Heart right ventricle (tissue), 16 donors: ENCODE measurements at places on chromosomes 3 and 15. TPM values are rescaled to one million over a fixed set of nuclear protein-coding genes. Genes with fewer than 3 reads are reported as not detected.
A peak's percentile ranks its signal among the peaks of the same experiment; 100 is the strongest.

PTX3 gene
- 0.26 TPM for total RNA-seq

ARPIN gene
- total RNA-seq = 11.1 TPM

DNA sequence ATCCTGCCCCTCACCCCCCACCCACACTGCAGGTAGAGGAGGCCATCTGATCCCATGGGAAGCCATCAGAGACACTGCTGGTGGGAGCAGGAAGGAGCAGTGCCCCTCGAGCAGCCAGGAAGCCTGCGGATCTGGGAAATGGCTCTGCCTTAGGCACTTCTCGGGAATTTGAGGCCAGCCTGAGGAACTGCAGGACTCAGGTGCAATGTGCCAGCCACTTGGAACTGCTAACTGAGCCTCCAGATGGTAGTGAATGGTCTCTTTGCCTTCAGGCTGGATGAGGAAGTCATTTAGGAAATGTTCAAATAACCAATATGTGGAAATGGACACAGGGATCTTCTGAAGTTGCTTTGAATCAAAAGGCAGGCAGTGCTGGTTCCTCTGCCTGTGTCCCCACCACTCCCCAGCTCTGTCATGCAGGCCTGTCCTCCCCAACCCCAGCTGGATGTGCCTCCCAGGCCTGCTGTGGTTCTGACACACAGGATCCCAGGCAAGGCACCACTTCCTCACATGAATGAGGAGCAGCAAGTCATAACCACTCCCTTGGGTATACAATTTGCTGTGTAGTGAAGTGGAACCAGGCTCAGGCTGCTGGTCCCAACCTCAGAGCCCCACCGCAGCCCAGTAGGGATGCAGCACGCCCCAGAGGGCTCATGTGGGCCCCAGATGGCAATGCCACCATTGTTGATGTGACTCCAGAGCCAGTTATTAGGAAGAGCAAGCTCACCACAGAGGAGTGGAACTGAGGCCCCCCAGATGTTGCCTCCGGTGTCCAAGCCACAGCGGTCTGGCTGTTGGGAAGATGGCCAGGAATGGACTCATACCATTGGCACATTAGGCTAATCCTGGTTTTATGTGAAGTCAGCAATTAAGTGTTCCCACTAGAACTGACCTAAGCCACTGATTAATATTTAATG lies 46.5 kb upstream of the LIMD1 start:
- DNase-seq = peak; percentile 39
- peak overlapping the region; percentile 17 for H3K27ac ChIP-seq
- H3K36me3 ChIP-seq = no peaks in the 10 kb centered on the region
- H3K4me3 ChIP-seq = no peak overlapping the region
- H3K4me1 ChIP-seq = peaks cover 89% of the 10 kb centered on the region

LRRIQ4 gene
- 0.24 TPM for total RNA-seq

- DNase-seq = no peak
- H3K4me1 ChIP-seq = no peaks in the 10 kb centered on the region
- H3K4me3 ChIP-seq = no peak overlapping the region
- H3K27ac ChIP-seq = no peak overlapping the region
These were observed 52.4 kb downstream of the MCCC1 start for GRCh38 chr3:183046883-183047282.

- DNase-seq = no peak
- H3K36me3 ChIP-seq = no peaks in the 10 kb centered on the region
- no peaks in the 10 kb centered on the region for H3K27me3 ChIP-seq
- no peaks in the 10 kb centered on the region for H3K4me1 ChIP-seq
- H3K27ac ChIP-seq = no peak overlapping the region
- no peak overlapping the region for H3K4me3 ChIP-seq
These were observed 66.6 kb downstream of the IL20RB start for GRCh38 chr3:137024348-137024747.

CPLX3 gene
- total RNA-seq = 0.64 TPM

- H3K27me3 ChIP-seq = no peaks in the 10 kb centered on the region
- no peak overlapping the region for H3K4me3 ChIP-seq
- peak overlapping the region; percentile 65 for H3K27ac ChIP-seq
- peaks cover 100% of the 10 kb centered on the region for H3K4me1 ChIP-seq
- DNase-seq = no peak
These were observed 111.6 kb downstream of the IQSEC1 start for GRCh38 chr3:12961697-12962036.

GRCh38 chr3:71441925-71442651 lies 141.4 kb downstream of the FOXP1 start:
- peaks cover 58% of the 10 kb centered on the region for H3K4me1 ChIP-seq
- DNase-seq = no peak
- H3K4me3 ChIP-seq = no peak overlapping the region
- H3K27me3 ChIP-seq = no peaks in the 10 kb centered on the region
- no peaks in the 10 kb centered on the region for H3K36me3 ChIP-seq

- no peaks in the 10 kb centered on the region for H3K27me3 ChIP-seq
- no peak for DNase-seq
- no peak overlapping the region for H3K27ac ChIP-seq
- H3K36me3 ChIP-seq = no peaks in the 10 kb centered on the region
- no peaks in the 10 kb centered on the region for H3K4me1 ChIP-seq
- no peak overlapping the region for H3K4me3 ChIP-seq
These were observed 732.8 kb upstream of the CFAP20DC start for GRCh38 chr3:59782664-59783063.

DNA sequence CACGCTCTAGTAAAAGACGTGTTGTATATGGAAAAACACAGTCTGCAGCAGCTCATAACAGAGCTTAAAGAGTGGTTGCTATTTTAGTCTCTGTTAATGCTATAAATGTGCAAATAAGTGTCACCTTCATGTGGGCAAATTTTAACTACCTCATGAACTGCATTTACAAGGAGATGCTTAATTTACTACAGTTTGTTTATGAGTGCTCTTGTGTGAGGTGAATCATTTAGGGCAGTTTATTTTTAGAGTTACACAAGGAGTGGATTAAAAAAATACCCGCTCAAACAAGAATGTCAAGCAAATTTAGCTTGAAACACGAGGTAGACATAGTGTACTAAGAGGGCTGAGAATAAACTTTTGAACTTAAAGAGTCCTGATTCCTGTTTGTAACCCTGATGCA lies 579.0 kb downstream of the MFSD1 start:
- H3K4me3 ChIP-seq = no peak overlapping the region
- H3K4me1 ChIP-seq = no peaks in the 10 kb centered on the region
- H3K27ac ChIP-seq = no peak overlapping the region
- no peak for DNase-seq
